ENCODE measurements at places on chromosomes 1 and 21. TPM values are rescaled to one million over a fixed set of nuclear protein-coding genes. Genes with fewer than 3 reads are reported as not detected.

PTPN7 gene
- 11.7 TPM for total RNA-seq

MDM4 gene
- 82.1 TPM for total RNA-seq

BEND5 gene
- 2.2 TPM for total RNA-seq

GRCh38 chr1:224054012-224054411, 59.9 kb upstream of the FBXO28 start:
- DNase-seq: no peak

SLC1A7 gene
- total RNA-seq: 0.44 TPM
